ENCODE measurements at places on chromosomes 16 and 17. TPM values are rescaled to one million over a fixed set of nuclear protein-coding genes. Genes with fewer than 3 reads are reported as not detected.

The PRSS53 gene
- total RNA-seq = 3.1 TPM

The FMNL1 gene
- 39.6 TPM for total RNA-seq

The BAIAP3 gene
- 3.9 TPM for total RNA-seq

The CD300LG gene
- total RNA-seq = 22.8 TPM

The PABPN1L gene
- total RNA-seq = not detected

The TAT gene
- total RNA-seq = 0.13 TPM

The MARVELD3 gene
- 0.36 TPM for total RNA-seq

All from sciatic nerve (tissue), 2 donors.